LHCN-M2 (cell line): ENCODE measurements at places on chromosomes 11 and 22. TPM values are rescaled to one million over a fixed set of nuclear protein-coding genes. Genes with fewer than 3 reads are reported as not detected.

GRCh38 chr11:94129512-94130297 is 1.1 kb downstream of the PANX1 start:
- no peak for DNase-seq

- DNase-seq, result no peak
Observed at GRCh38 chr22:36480941-36481392, 473 bp downstream of the TXN2 start.

GRCh38 chr11:77101043-77101537 is 1.6 kb upstream of the OMP start:
- DNase-seq, result peak; percentile 32

OR10A2 gene
- total RNA-seq, result not detected in 2 replicates

GLB1L2 gene
- total RNA-seq, result not detected in 2 replicates
